ENCODE measurements at places on chromosomes 7 and 10.

DNA sequence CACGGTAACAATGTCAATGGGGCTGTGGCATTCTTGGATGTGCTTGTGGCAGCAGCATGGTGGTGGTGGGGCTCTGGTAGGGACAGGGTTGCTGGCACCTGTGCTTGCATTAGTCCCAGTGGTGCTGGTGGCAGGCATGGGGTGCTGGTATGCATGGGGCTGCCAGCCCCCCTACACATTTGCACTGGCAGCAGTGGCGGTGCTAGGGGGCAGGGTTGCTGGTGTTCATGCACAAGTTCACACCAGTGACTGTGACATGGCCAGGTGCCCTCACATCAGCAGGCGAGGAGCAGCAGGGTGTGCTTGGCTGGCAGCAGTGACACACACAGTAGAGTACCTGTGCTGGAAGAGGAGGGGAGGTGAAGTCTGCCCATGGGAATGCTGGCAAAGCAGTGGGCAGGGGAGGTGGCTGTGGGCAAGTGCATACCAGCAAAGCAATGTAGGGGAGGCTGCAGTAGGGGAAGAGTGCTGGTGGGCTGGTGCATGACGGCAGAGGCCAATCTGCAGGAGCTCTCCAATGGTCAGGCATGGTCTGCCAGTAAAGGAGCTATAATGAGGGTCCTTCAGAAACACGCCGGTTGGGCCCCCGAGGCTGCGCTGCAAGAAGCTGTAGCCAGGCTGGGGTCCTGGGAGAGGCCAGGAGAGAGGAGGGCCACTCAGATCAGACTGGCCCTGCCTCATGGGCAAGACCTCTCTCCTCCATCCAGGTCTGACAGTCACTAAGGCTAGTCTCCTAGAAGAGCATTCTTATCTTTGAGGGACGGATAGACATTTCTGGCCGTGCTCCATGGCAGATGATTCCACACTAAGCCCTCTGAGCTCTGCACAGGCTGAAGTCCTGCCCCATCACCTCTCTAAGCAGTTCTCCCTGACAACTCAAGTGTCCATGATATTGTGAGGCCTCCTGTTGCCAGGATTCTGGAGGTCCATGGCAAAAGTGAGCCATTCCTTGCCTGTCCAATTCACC, 406.4 kb downstream of the SEMA3D start:
- DNase-seq = no peak

DNA sequence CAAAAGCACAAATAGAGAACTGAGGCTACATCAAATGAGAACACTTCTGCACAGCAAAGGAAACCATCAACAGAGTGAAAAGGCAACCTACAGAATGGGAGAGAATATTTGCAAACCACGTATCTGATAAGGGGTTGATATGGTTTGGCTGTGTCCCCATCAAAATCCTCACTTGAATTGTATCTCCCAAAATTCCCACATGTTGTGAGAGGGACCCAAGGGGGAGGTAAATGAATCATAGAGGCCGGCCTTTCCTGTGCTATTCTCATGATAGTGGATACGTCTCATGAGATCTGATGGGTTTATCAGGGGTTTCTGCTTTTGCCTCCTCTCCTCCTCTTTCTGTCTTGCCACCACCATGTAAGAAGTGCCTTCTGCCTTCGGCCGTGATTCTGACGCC, 120.6 kb upstream of the FRMD4A start:
- DNase-seq = no peak

DNA sequence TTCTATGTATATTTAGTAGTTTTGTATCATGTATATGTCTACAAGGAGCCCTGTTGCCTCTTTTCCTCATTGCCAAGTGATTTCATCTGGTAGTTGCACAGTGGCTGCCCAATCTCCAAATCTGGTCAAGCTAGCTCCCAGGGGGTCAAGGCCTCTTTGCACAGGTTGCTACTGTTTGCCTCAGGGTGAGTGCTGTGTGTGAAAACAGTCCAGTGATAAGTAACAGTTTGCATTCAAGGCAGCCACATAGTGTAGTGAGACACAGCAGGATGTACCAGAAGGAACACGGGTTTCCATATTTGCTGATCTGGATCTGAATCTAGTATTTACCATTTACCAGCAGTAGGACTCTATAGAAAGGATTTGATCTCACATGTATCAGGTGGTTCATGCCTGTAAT, 13.3 kb upstream of the EPC1 start:
- no peak for DNase-seq

GRCh38 chr10:62075912-62076311, 174.4 kb downstream of the ARID5B start:
- DNase-seq = no peak

DNA sequence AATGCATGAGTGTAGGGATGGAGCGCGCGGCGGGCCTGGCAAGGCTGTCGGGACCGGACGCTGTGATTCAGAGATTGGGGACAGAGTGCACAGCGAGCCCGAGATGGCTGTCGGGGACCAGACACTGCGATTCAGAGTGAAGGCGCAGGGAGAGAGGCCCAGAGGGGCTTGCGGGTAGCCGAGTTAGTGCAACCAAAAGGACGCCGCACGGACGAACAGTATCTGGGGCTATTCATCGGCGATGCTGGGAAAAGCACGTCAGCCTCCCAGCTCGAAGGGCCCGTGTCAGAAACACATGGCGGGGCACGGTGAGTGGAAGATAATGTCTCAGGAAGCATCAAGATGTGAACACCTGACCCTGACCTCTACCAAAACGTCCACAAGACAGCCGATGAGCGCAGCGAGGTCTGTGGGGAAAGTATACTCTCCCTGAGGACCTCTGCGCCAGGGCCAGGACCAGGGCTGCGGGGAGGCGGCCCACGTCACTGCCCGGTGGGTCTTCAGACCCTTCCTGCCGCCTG, 215.8 kb downstream of the ZMYND11 start:
- no peak for DNase-seq

DNA sequence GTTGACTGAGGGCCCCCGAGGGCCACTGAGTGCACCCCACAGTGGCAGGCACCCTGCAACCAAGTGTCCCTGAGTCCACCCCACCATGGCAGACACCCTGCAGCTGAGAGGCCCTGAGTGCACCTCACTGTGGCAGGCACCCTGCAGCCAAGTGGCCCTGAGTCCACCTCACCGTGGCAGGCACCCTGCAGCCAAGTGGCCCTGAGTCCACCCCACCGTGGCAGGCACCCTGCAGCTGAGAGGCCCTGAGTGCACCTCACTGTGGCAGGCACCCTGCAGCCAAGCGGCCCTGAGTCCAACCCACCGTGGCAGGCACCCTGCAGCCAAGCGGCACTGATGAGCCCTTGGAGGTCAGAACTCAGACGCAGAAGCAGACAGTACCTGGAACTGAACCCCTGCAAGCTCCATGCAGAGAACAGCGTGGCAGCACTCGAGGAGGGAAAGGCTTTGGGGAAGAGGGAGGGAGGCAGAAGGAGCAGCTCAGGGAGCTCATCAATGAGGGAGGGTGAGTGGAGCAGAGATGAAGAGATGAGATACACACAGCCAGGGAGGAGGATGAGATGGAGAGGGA, 156.5 kb downstream of the WDR37 start:
- no peak for DNase-seq

DNA sequence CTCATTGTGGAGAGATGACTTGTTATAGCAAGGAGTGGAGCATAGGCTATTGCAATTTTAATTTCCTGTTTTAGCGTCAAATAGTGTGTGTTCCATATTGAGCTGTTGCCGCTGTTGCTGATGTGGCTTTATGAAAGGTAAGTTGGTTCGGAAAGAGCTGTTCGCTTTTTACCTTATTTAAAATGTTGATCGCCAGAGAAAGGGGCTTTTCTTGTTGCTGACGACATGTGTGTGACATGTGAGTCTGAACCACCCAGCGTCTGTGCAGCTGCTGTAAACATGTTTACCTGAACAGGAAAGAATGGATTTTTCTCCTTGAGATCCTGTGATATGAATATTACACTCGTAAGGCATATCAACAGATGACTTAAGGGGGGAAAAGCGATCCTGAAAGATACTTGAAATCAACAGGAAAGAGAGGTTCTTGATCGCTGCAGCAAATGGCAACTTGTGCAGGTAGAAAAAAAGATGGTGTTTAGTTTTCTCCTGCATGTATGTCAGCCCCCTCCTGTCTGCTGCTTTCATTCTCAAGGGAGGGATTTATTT, 2.5 kb downstream of the ZEB1 start:
- DNase-seq = no peak

DNA sequence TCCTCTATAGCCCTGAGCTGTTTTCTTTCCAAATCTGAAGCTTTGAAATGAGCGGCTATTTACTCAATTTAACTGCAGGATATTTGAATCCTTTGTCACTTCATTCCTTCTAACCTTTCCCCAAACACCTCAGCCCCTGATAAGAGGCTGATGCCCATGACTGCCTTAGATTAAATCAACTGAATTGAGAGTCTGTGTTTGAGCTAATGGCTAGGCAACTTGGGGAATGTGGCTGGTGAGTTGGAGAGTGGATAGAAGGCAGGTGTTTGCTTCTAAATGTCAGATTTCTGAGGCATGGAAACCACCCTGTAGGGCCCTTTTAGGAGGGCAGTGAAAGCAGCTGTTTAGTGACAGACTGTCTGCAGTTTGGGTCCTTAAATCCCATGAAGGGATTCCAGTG, 759.9 kb downstream of the LRMDA start:
- no peak for DNase-seq

DNA sequence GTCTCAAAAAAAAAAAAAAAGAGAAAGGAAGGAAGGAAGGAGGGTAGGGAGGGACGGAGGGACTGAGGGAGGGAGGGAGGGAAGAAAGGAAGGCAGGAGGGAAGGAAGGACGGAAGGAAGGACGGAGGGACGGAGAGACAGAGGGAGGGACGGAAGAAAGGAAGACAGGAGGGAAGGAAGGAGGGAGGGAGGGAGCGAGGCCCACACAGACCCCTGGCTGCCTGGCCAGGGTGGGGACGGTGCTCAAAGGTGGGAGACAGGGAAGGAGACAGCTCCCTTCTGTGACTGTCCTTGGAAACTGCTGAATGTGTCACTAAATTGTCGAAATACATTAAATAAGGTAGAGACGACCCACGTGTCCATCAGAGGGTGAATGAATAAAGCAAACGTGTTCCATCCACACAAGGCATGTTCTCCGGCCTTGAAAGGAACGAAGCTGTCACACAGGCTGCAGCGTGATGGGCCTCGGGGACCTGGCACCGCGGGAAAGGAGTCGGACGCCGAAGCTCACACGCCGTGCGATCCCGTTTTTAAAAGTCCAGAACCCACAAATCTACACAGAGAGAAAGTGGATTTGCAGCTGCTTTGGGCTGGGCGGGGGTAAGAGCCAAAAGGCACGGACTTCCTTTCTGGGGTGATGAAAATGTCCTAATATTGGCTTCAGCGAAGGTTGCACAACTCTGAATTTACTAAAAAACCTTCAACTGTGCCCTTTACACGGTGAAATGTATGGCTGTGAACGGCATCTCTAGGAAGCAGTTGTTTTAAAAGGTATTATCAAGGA, 23.3 kb downstream of the ADAP1 start:
- DNase-seq = no peak

- no peak for DNase-seq
Observed at GRCh38 chr10:2885288-2886278, 181.8 kb upstream of the PFKP start.

DNA sequence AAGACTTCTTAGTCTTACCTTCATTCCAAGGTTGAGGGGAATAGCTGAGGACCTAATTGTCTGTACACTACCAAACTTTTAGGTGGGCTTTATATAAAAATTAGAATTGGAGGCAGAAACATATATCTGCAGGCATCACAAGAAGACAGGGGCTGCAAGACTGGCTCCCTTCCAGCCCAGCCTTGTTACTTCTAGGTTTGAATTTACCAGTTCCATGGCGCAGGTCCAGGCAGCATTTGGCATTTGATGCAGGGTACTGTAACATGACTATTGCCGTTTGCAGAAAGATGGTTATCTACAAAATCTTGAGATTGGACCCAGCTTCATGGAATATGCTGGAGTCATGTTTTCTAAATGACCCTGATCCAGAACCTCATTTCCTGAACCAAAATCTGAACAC, 105.4 kb upstream of the RHOBTB1 start:
- DNase-seq = no peak

DNA sequence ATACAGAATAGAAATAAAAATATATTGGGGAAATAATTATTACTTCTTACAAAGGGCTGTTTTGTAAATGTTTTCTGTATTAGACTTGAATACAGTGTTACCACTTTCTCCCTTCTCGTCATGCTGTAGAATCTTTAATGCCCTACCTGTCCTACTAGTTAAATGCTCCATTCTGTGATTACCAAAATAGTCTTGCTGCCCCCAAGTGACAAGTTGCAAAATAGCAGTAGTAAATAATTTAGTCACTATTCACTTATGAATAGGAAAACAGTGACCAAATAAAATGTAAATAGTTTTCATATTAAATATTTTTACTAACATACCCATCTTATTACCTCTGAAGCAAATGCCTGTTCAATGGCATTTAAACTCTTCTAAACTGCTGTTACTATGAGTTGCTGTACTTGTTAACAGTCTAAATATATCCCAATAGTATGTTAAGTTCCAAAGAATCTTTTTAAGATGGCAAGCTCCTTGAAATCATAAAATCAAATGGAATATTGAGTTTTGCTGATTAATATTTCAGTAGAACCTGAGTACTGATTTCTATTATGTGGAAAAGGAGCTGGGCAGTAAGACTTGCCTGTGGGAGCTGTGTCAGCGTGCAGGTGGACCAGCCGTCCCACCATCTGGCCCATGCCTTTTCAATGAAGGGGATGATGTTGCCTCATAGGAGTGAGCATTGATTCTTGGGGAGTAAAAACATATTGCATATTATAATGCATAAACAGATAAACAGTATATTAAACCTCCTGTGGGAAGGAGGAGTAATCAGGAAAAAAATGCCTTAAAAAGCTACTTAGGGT, 18.1 kb upstream of the OIT3 start:
- peak; percentile 63 for DNase-seq

GRCh38 chr7:105130048-105130447, 116.0 kb downstream of the KMT2E start:
- no peak for DNase-seq
